ENCODE measurements at places on chromosomes 6 and 20. TPM values are rescaled to one million over a fixed set of nuclear protein-coding genes. Genes with fewer than 3 reads are reported as not detected.

The TINAG gene
- not detected for total RNA-seq

The SEL1L2 gene
- 0.28 TPM for total RNA-seq

The HSPA12B gene
- total RNA-seq: 3.9 TPM

The BNIP5 gene
- 0.34 TPM for total RNA-seq

DNA sequence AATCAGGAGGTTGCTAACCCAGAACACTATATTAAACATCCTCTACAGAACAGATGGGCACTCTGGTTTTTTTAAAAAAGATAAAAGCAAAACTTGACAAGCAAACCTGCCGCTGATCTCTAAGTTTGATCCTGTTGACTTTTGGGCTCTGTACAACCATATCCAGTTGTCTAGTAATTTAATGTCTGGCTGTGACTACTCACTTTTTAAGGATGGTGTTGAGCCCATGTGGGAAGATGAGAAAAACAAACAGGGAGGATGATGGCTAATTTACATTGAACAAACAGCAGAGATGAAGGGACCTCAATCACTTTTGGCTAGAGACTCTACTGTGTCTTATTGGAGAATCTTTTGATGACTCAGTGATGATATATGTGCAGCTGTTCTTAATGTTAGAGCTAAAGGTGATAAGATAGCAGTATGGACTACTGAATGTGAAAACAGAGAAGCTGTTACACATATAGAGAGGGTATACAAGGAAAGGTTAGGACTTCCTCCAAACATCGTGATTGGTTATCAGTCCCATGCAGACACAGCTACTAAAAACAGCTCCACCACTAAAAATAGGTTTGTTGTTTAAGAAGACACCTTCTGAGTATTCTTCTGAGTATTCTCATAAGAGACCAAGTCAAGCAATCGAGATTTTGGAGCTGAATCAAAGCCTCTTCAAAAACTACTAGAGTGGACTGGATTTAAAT is 201.2 kb upstream of the SHLD1 start:
- H3K36me3 ChIP-seq: no peaks in the 10 kb centered on the region
- H3K4me1 ChIP-seq: no peaks in the 10 kb centered on the region
- DNase-seq: no peak
- H3K27ac ChIP-seq: no peak overlapping the region
- H3K4me3 ChIP-seq: no peak overlapping the region

- H3K36me3 ChIP-seq: no peaks in the 10 kb centered on the region
- H3K27ac ChIP-seq: no peak overlapping the region
- H3K27me3 ChIP-seq: no peaks in the 10 kb centered on the region
- DNase-seq: no peak
These were observed 99.5 kb downstream of the FOXC1 start for GRCh38 chr6:1709234-1709641.

- no peak for DNase-seq
- no peak overlapping the region for H3K4me3 ChIP-seq
- no peaks in the 10 kb centered on the region for H3K27me3 ChIP-seq
- no peak overlapping the region for H3K27ac ChIP-seq
- no peaks in the 10 kb centered on the region for H3K36me3 ChIP-seq
These were observed 58.7 kb upstream of the CD93 start for GRCh38 chr20:23144856-23145255.

DNA sequence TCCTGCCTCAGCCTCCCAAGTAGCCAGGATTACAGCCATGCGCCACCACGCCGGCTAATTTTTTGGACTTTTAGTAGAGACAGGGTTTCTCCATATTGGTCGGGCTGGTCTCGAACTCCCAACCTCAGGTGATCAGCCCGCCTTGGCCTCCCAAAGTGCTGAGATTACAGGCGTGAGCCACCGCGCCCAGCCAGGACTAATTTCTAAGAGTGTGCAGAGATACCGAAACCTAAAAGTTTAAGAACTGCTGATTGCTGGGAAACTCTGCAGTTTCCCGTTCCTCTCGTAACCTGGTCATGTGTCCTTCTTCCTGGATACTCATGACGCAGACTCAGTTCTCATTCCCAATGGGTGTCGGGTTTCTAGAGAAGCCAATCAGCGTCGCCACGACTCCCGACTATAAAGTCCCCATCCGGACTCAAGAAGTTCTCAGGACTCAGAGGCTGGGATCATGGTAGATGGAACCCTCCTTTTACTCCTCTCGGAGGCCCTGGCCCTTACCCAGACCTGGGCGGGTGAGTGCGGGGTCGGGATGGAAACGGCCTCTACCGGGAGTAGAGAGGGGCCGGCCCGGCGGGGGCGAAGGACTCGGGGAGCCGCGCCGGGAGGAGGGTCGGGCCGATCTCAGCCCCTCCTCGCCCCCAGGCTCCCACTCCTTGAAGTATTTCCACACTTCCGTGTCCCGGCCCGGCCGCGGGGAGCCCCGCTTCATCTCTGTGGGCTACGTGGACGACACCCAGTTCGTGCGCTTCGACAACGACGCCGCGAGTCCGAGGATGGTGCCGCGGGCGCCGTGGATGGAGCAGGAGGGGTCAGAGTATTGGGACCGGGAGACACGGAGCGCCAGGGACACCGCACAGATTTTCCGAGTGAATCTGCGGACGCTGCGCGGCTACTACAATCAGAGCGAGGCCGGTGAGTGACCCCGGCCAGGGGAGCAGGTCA is at the start of gene HLA-E:
Gene HLA-E, plus strand, starts transcription at position 429 of the 945 bp plus-strand sequence. Its CDS starts 23 bp downstream, at position 452.
- peaks cover 4% of the 10 kb centered on the region for H3K36me3 ChIP-seq
- DNase-seq: peak; percentile 98
- no peaks in the 10 kb centered on the region for H3K4me1 ChIP-seq
- H3K4me3 ChIP-seq: peak within 1 kb of the TSS; percentile 65
- H3K27ac ChIP-seq: peak within 1 kb of the TSS; percentile 96

DNA sequence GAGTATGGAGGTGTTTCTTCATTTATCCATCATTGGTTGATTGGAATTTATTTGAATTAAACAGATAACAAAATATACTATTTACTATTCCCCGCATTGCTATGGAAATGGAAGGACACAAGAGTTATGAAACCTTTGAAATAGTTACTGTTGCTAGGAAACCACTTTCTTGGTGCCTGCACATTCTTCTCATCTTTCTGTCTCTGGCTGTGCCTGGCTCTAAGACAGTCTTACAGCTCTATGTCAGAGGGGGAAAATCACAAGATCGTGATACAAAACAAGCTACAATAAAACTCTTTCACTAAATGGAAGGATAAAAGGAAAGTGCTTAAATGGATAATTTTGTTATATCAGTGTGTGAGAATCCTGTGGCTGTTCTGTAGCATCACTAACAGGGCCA is 453.0 kb downstream of the LMBRD1 start:
- no peak overlapping the region for H3K4me3 ChIP-seq
- no peak overlapping the region for H3K27ac ChIP-seq
- no peak for DNase-seq
- H3K4me1 ChIP-seq: no peaks in the 10 kb centered on the region

- H3K27me3 ChIP-seq: no peaks in the 10 kb centered on the region
- no peak for DNase-seq
- H3K27ac ChIP-seq: no peak overlapping the region
- H3K4me3 ChIP-seq: no peak overlapping the region
These were observed 50.3 kb upstream of the HLA-G start for GRCh38 chr6:29777310-29777709.

GRCh38 chr6:38239719-38240451 is 399.8 kb downstream of the BTBD9 start:
- no peak overlapping the region for H3K27ac ChIP-seq
- H3K27me3 ChIP-seq: no peaks in the 10 kb centered on the region
- no peak overlapping the region for H3K4me3 ChIP-seq

- DNase-seq: no peak
- H3K4me1 ChIP-seq: no peaks in the 10 kb centered on the region
- H3K27me3 ChIP-seq: no peaks in the 10 kb centered on the region
- H3K4me3 ChIP-seq: no peak overlapping the region
- no peak overlapping the region for H3K27ac ChIP-seq
These were observed 125.8 kb downstream of the LY86 start for GRCh38 chr6:6714118-6714897.

DNA sequence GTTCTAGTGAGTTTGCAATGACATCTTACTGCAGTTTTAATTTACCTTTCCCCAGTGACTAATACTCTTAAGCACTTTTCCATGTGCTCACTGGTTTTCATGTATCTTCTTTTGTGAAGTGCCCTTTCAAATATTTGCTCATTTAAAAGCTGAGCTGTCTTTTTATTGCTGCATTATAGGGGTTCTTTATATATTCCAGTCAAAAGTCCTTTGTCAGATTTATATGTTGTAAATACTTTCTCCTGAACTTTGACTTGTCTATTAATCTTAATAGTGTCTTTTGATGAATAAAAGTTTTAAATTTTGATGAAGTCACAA is 50.2 kb upstream of the ELOVL5 start:
- no peak overlapping the region for H3K27ac ChIP-seq
- H3K36me3 ChIP-seq: no peaks in the 10 kb centered on the region
- peaks cover 5% of the 10 kb centered on the region for H3K4me1 ChIP-seq
- DNase-seq: no peak
- H3K4me3 ChIP-seq: no peak overlapping the region
